ENCODE measurements at places on chromosomes 5 and 9.

- peak; percentile 74 for DNase-seq
These were observed 117.3 kb downstream of the GDNF start for GRCh38 chr5:37722236-37723161.

DNA sequence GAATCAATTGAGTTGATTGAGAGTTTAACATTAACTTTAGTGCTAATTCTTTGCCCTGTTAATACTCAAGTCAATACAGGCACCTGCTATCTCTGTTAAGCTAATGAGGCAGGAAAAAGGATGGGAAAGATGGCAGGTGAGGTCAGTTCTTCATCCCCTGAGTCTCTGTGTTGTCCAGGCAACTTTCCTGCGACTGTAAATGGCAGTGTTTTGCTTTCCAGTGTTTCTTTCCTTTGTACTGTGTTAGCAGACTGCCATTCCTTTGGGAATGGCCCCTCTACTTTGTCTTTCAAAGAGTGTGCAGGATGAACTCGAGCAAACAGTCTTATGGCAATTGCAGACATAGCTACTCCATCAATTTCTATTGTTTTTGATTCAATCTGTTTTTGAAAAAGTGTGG, 202.2 kb upstream of the VLDLR start:
- DNase-seq: no peak

- DNase-seq: no peak
These were observed 47.6 kb downstream of the PRELID2 start for GRCh38 chr5:145787507-145787906.

DNA sequence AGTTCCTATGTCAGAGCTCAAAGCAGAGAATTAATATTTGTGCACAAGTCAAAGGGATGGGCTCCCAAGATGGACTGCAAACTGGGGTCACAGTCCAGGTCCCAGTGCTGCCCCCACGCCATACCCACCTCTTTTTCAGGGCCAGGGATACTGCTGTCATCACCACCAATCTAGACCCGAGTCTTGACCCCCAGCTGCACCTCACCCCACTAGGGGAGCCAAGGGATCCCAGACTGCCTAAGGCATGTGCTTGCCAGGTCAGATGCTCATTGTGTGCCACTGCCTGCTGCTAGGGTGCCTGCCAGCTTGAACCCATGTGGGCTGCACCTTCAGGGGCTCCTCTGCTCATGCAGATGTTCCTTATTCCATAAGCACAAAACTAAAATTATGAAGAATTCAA, 215.6 kb upstream of the NREP start:
- no peak for DNase-seq

DNA sequence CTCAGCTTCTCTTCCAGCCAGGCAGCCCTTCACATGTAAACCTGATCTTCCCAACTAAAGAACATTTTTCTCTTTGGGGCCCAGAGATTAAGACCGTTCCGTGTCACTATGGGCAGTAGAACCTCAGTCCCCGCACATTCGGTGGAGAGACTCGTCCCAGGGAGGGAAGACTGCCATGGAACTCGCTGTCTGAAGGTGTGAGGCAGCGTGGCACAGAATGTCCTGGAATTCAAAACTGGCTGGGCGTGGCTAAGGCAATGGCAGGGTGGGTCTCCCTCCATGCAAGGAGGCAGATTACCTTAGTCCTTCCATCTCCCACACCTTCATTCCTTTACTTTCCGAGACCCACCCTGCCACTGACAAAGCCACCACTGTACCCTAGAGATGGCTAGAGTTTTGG, 57.4 kb upstream of the ZNF354A start:
- no peak for DNase-seq

DNA sequence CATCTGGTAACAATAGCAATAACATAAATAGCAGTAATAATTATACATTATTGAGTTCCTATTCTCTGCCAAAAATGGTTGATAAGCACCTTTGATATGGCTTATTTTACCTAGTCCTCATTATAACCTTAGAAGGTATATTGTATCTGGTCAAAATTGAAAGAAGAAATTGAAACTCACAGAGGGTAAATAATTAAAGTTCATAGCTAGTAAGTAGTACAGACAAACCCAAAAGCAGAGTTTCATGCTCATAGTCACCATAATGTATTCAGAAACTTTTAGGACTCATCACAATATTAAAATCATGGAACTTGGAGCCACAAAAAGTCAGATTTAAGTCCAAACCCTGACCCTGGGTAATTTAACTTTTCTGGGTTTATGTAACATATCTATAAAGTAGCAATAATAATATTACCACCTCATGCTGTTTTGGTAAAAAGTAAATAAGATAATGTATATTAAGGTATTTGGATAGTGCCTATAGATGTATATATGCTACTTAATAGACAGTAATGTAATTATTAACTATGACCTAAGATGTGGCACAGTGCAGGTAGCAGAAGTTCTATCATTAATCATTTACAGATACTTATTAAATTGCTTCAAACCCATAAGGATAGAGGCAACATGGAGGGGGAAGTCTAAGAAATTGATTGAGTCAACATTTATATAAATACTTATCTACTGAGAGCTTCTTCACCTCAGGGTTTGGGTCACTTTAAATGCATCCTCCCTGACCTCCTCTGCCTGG, 32.4 kb downstream of the STK32A start:
- DNase-seq: no peak

DNA sequence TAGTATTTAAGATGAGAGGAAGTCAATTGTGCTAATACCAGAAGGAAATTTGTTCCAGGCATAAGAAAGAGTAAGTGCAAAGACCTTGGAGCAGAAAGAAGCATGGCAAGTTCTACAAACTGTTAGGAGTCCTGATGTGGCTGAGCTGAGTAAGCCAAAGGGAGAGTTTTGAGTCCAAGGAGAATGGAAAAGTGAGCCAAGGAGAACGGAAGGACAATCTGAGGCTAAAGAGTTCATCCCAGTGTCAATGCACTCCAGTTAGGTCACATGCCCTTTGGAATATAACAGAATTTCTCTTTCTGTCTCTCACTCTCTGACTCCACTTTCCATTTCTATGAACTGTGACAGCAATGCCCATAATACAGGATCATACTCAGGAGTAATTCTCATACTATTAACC, 224.7 kb downstream of the CAAP1 start:
- DNase-seq: no peak

GRCh38 chr5:180208435-180209081, 453 bp downstream of the RASGEF1C start:
- no peak for DNase-seq

DNA sequence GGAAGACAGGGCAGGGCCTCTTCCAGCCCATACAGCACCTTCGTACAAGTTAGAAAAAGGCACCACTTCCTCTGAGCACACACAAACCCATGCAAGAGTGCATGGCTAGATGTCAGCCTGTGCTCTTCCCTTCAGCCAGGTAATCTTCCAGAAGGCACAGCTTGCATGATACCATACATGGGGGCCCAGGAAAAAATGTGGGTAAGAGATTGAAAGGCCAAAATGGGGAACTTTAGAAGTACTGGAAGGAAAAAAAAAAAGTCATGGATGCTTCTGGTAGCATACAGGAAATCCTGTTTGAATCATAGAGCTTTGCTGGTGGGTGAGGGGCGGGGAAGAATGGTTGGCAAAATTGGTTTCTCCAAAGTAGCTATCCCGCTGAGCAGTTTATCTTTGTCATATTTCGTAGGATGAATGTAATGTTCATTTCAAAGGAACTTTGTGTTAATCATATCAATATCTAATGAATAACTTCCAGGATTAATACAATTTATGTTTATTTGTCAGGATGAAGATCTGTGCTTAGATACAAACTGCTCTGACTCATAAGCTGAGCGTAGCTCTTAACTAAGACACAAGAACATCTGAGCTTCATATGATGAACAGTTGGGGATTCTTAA, 78.2 kb upstream of the MAP3K1 start:
- DNase-seq: peak; percentile 44

GRCh38 chr9:135890190-135891026, 16.9 kb downstream of the CAMSAP1 start:
- peak; percentile 59 for DNase-seq

- peak; percentile 66 for DNase-seq
These were observed 1.2 kb downstream of the JMY start for GRCh38 chr5:79236970-79237739.

DNA sequence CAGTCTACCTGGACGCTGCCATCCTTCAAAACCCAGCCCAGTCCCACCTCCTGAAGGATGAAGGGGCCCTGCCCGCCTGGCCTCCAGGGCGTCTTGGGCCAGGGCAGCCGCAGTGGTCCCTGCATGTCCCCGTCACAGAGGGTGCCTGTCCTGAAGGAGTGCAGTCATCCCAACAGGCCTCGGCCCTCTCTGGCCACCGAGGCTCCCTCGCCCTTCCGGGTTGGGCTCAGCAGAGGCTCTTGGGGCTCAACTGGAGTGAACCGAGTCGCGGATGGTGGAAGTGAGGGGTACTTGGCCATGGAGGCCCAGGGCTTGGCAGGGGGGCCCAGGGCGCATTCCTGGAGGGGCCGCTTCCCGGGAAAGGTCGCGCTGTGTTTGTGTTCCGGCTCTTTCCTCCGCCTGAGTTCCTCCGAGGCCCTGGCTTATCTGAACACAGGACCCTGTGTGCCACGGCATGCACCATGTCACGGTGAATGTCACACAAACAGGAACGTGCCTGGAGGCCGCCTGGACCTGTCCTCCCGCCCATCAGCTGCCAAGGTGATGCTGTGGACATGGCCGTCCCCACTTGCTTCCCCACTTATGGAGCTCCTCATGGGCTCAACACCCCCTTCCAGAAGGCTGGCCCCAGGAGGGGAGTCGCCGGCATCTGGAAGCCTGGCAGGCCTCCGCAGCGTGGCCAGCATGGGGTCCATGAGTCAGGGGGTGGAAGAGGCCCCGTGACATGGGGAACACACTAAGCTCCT, 25.7 kb upstream of the OBP2B start:
- no peak for DNase-seq

DNA sequence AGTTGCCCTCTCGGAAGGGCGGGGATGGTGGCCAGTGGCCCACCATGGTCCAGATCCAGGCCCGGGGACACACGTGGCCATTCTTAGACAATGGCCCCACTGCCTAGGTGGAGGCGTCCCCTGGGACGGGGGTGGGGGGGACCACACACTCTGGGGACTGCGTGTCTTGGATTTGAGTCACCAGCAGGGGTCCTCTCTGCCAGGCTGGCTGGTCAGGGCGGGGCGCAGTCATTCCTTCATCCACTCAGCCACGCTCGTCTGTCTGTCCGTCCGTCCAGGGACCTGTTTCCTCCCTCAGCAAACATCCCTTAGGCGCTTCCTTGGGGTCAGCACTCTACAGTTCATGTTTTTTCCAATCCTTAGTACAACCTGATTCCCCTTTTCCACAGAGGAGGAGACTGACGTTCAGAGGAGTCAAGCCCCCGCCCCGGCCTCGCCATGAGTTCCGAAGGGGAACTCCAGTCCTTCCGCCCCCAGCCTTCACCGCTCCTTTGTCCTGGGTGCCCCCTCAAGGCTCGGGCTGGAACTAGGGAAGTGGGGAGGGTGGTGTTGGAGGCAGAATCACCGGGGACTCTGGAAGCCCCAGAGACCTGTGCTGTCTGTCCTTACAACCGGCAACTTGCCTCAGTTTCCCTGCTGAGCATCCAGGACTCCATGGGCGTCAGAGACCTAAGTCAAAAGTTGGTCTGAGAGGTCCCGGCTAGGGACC, 276.6 kb upstream of the MVB12B start:
- DNase-seq: no peak

GRCh38 chr9:125372441-125373226, 111.0 kb downstream of the GAPVD1 start:
- DNase-seq: no peak

- no peak for DNase-seq
These were observed 14.0 kb upstream of the LTC4S start for GRCh38 chr5:179779826-179780225.

DNA sequence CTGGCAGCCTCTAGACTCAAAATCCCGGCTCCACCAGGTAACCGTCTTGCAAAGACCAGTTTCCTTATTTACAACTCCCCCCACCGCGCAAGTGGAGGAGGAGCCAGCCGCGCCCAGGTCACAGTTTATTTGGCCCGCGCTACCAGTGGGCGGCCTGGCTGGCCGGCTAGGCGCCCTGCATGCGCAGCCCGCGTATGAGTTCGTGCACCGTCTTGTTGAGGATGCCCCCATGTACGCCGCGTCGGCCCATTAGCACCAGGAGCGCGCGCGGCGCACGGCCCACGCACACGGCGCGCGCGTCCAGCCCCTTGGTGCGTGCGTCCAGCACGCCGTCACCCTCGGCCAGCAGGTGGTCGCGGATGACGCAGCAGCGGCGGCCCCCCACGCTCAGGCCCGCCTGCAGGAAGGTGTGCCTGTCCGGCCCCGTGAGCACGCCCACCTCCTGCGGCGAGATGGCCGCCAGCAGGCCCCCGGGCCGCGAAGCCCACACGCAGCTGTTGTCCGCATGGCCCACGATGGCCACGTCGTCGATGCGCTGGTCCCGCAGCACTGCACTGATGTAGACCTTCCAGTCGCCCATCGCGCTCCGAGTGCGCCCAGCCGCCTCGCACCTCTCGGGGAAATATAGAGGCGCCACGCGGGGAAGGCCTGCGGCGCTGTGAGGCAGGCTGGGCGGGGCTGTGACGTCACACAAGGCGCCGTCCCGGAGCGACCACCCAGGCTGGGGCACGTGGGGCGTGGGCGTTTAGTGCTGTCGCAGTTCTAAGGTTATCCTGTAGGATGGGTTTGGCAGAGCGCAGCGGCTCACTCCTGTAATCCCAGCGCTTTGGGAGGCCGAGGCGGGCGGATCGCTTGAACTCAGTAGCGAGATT, at the start of gene PFN3:
Gene PFN3 (minus strand): TSS at position 665 of the 872 bp plus-strand sequence. CDS start 85 bp downstream, at position 580.
- DNase-seq: no peak

- no peak for DNase-seq
These were observed 63.5 kb downstream of the HMCN2 start for GRCh38 chr9:130329061-130329460.

GRCh38 chr5:55923177-55923771, 71.5 kb downstream of the IL6ST start:
- no peak for DNase-seq

DNA sequence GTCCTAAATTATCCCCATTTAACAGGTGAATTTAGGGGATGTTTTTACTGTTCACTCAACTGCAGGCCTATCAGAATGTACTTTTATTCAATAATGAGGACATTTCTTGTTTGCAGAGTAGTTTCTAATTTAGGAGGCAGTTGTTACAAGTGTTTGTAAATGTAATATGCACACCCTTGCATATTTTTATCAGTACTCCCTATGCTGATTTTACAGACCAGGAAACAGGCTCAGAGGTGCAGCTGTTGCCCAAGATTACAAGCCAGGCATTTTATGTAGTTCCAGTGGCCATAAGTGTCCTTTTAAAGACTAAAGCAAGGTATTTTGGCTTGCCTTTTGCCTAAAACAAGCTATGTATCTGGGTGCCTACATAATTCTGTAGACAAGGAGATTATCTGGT, 47.6 kb upstream of the BRINP1 start:
- no peak for DNase-seq

DNA sequence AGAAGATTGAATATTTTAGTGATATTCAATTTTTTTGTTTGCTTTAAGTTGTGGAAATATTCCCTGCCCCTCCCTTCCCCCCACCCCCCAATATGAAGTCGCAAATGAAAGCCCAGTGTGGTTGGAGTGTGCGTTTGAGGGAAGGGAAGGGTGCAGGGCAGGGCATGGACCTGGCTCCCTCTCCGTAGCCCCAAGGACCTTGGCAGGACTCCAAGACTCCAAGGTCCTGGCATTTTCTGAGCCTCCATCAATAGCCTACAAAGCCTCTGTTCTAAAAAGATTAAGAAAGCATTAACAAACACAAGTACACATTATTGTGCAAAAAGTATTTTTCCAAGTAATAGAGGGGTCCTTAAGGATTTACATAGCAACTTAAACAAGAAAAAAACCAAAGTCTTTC, 38.8 kb upstream of the PTPN3 start:
- no peak for DNase-seq

- DNase-seq: no peak
These were observed 200.4 kb downstream of the SREK1 start for GRCh38 chr5:66344544-66344943.

GRCh38 chr9:136769710-136770191, 5.4 kb upstream of the LCN15 start:
- DNase-seq: no peak

GRCh38 chr9:22146604-22147003, 137.5 kb upstream of the CDKN2B start:
- DNase-seq: no peak

All from bronchial epithelial cell (primary cell).